ENCODE measurements at places on chromosomes 4 and X. TPM values are rescaled to one million over a fixed set of nuclear protein-coding genes. Genes with fewer than 3 reads are reported as not detected.

DNA sequence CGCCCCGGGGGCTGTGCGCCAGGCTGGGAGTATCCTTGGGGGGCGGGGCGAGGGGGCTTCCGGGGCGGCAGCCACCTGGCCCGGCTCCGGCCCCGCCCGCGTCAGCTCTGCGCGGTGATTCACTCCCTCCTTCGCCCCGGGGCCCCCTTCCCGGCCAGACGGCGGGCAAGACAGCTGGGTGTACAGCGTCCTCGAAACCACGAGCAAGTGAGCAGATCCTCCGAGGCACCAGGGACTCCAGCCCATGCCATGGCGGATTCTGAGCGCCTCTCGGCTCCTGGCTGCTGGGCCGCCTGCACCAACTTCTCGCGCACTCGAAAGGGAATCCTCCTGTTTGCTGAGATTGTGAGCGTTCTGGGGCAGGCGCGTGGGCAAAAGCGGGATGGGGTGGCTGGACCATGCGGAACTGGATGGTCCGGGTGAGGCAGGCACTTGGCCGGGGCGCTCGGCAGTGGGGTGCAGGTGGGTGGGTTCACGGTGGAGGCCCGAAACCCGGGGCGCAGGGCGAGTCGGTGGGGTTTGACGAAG is at the start of gene PLP2:
TSS of gene PLP2 (plus strand) at position 147 of the 528 bp plus-strand sequence. CDS start at position 250, 103 bp downstream.
- DNase-seq: no peak

DNA sequence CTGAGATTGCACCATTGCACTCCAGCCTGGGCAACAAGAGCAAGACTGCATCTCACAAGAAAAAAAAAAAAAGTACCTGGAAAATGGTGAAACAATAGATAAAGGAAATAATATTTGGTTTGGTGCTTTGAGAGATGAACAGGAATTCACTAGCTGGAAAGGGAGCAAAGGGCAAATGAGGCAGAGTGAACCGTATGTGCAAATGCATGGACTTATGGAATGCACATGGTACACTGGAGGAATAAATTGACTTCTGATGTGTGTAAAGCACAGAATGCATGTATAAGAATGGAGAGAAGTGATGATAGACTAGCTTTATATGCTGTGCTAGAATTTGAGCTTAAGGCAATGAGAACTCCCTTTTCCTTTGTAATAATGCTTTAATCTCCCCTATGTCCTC is 413.3 kb downstream of the SPRY1 start:
- DNase-seq: no peak

- DNase-seq: no peak
These were observed 233.8 kb downstream of the ENOX2 start for GRCh38 chrX:130669233-130669632.

- DNase-seq: peak; percentile 87
These were observed 339.8 kb upstream of the GATB start for GRCh38 chr4:152100379-152101201.

- no peak for DNase-seq
These were observed 47.3 kb upstream of the GAB1 start for GRCh38 chr4:143289370-143289769.

ALAS2 gene
- not detected for total RNA-seq

DNA sequence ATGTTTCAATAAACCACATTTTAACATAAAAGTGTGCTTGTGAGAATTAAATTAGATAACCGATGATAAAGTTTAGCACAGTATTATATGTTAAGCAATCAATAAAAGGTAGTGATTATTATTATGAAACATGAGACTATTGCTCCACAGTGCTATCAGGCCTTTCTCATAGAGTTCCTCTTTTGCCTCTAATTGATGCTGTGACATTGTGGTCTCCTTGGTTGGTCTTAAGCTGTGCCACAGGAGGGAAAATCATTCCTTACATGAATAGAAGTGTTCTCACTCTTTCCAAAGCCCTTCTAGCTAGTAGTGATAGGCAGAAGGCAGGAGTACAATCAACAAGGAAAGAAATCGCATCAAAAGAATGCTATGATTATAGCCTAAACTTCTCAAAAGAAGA is 9.2 kb upstream of the PDHA2 start:
- no peak for DNase-seq

RENBP gene
- 8.2 TPM for total RNA-seq

MAGEA9B gene
- total RNA-seq: not detected

- no peak for DNase-seq
These were observed 24.1 kb upstream of the MTM1 start for GRCh38 chrX:150544222-150544787.

DNA sequence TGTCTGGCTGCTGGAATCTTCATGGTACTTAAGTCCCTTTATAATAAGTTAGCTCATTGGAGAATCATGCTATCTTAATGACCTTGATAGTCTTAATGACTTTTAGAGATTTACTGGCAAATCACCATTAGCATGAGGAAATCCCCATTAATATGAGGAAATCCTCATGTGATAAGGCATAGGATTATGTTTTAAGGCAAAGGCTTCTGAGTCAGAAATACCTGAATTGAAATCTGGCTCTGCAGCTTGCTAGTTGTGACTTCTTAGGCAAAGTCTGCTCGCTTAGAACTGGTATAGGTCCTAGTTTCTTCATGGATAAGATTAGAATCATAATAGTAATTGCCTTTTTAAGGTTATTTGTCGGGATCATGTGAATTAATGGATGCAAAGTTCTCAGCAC is 190.2 kb upstream of the BANK1 start:
- DNase-seq: no peak

ADAD1 gene
- total RNA-seq: not detected

DNA sequence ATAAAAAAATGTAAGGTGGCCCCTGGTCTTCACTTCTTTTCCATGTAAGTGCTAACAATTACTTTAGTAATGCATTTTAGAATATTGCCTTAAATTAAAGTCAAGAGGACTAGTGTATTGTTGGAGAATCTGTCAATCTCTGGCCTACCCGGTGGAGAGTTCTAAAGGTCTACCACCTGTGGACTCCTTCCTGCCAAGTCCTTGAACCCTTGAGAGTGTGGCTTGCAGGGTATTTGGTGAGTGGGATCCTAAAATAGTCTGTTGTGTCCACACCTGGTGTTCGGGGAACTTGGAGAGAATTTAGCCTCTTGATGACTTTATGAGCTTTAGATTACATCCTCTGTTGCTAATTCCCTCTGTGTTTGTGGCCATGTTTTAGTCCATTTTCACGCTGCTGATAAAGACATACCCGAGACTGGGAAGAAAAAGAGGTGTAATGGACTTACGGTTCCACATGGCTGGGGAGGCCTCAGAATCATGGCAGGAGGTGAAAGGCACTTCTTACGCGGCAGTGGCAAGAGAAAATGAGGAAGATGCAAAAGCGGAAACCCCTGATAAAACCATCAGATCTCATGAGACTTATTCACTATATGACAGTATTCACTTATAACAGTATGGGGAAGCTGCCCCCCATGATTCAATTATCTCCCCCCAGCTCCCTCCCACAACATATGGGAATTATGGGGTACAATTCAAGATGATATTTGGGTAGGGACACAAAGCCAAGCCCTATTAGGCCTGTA is 23.8 kb downstream of the DDIT4L start:
- DNase-seq: no peak

NUP62CL gene
- total RNA-seq: not detected

UGT2A3 gene
- total RNA-seq: not detected

SPACA5 gene
- not detected for total RNA-seq

GRCh38 chr4:123055943-123056342 is 133.5 kb upstream of the NUDT6 start:
- no peak for DNase-seq

DNA sequence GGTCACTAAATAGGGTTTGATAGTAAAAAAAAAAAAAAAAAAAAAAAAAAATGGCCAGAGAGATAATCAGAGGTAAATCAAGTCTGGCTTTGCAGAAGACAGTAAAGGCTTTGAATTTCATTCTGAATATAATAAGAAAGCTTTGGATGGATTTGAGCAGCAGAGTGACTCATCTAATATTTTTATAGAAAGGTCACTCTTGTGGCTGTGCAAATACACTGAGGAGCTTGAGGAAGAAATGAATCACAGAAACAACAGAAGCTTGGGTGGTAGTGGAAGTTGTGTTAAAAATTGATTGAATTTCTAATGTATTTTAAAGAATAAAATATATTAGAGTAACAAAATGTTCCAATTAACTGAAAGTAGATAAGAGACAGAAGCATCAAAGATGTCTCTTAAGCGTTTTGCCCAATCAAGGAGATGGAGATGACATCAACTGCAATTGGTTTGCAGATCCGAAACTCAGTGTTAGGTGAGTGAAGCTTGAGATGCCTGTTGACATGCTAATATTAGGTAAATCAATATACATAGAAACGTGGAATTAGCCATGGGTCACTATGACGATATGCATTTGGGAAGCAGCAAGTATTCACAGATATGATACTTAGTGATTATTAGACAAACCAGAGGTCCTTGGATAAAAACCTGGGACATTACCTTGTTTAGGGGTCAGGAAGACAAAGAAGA is 280.5 kb downstream of the GPM6A start:
- DNase-seq: no peak

CENPI gene
- total RNA-seq: 2.8 TPM

DNA sequence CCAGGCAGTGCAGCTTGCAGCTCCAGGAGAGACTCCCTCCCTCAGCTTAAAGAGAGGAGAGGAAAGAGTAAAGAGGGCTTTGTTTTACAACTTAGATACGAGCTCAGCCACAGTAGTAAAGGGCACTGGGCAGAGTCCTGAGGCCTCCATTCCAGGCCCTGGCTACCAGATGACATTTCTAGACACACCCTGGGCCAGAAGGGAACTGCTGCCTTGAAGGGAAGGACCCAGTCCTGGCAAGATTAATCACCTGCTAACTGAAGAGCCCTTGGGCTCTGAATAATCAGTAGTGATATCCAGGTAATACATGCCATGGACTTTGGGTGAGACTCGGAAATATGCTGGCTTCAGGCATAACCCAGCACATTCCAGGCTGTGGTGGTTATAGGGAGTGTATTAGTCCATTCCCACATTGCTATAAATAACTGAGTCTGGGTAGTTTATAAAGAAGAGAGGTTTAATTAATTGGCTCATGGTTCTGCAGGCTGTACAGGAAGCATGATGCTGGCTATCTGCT is 15.3 kb upstream of the SLC16A2 start:
- DNase-seq: no peak

- no peak for DNase-seq
These were observed 77.8 kb upstream of the SLC4A4 start for GRCh38 chr4:71261001-71261400.

PNMA5 gene
- total RNA-seq: not detected

DNA sequence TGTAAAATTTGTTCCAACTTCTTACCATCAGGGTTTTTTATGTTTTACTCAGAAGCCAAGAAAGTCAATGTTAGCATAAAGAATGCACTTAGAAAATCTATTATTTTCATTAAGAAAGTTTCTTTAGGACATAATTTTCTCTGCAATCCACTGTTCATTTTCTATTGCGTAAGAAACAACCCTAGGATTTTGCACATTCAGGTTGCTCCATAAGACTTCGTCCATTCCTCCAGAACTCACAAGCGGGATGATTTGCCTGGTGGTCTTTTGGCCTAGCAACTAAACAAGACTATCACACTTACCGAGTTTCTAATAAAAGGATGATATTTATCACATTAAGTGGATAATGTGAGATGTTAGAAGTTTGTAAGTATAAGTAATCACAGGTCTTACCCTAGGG is 376.3 kb upstream of the INTU start:
- no peak for DNase-seq

GRPR gene
- 15.0 TPM for total RNA-seq

DNA sequence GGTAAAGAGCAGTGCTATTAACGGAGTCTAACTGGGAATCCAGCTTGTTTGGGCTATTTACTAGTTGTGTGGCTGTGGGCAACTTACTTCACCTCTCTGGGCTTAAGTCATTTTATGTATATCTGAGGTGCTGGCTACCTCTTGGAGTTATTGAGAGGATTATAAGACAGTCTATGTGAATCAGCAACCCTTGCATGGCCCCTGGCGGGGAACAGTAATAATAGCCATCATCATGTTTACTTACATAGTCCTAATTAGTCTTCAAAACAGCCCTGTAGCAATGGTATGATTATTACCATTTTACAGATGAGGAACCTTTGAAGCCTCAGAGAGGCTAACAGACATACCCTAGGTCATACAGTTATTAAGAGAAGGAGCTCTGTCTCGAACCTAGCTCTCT is 1.5 kb downstream of the HPRT1 start:
- DNase-seq: no peak

HDAC6 gene
- total RNA-seq: 64.0 TPM

BTC gene
- total RNA-seq: 83.0 TPM

DNA sequence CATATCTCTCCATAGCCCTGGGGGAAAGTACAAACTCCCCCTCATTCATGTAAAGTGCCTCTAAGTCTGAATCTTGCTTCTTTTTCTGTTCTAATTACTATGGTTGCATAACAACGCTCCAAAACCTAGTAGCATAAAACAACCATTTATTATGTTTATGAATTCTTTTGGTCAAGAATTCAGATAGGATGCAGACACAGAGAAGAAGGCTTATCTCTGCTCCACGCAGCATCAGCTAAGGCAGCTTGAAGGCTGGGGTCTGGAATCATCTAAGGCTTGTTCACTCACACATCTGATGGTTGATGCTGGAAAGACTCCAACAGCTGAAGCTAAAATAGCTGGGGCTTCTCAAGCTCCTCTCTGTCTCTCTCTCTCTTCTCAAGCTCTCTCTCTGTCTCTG is 564.5 kb downstream of the ZNF674 start:
- DNase-seq: no peak

NOX1 gene
- total RNA-seq: not detected

GRCh38 chr4:84879651-84880200 is 86.8 kb downstream of the WDFY3 start:
- no peak for DNase-seq

- DNase-seq: no peak
These were observed 19.9 kb downstream of the MSN start for GRCh38 chrX:65687367-65687766.

GRCh38 chr4:25085671-25086070 is 54.9 kb upstream of the LGI2 start:
- DNase-seq: no peak

GRCh38 chrX:23127586-23127985 is 127.8 kb downstream of the DDX53 start:
- DNase-seq: no peak

DNA sequence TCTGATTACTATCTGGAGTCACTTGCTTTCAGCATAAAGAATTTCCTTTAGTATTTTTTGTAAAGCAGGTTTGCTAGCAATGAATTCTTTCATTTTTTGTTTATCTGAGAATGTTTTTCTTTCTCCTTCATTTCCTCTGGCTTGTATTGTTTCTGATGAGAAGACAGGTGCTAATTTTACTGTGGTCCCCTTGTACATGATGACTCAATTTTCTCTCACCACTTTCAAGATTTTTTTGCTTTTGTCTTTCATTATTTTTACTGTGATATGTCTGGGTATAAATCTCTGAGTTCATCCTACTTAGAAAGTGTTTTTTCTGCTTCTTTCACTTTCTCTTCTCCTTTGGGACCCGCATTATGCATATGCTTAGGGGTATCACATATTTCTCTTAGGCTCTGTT is 62.6 kb downstream of the PKD2 start:
- no peak for DNase-seq

- DNase-seq: no peak
These were observed 100.3 kb upstream of the SLIT2 start for GRCh38 chr4:20151436-20151835.

KIF4A gene
- total RNA-seq: 0.06 TPM

GAGE2A gene
- total RNA-seq: not detected

WDR17 gene
- total RNA-seq: 2.8 TPM

PLXNA3 gene
- total RNA-seq: 17.9 TPM

HELT gene
- total RNA-seq: not detected

- DNase-seq: no peak
These were observed at the start of gene GLRA3 for GRCh38 chr4:174828845-174829701. Gene GLRA3 (minus strand): TSS chr4:174829247. CDS start chr4:174828811, 436 bp downstream.

GRCh38 chrX:154117566-154117965 is 20.0 kb upstream of the MECP2 start:
- no peak for DNase-seq

UGT8 gene
- 0.69 TPM for total RNA-seq

- no peak for DNase-seq
These were observed 946 bp downstream of the ANXA3 start for GRCh38 chr4:78552389-78553042.
